Prostate gland (tissue), 2 donors: ENCODE measurements at places on chromosomes 1 and 21. TPM values are rescaled to one million over a fixed set of nuclear protein-coding genes. Genes with fewer than 3 reads are reported as not detected.

Gene GJA4
- total RNA-seq, result 15.9 TPM

Gene TMEM200B
- 13.0 TPM for total RNA-seq

Gene DNALI1
- 23.8 TPM for total RNA-seq

Gene BPNT1
- 26.1 TPM for total RNA-seq

Gene CREB3L4
- total RNA-seq, result 109 TPM

Gene ST6GALNAC3
- 0.41 TPM for total RNA-seq

Gene ANGPTL1
- 18.9 TPM for total RNA-seq

Gene KRTAP6-3
- not detected for total RNA-seq
